CD14-positive monocyte (primary cell): ENCODE measurements at places on chromosomes 4 and X.

- DNase-seq, result no peak
Measured at GRCh38 chr4:53777244-53777984, 186.1 kb upstream of the LNX1 start.

DNA sequence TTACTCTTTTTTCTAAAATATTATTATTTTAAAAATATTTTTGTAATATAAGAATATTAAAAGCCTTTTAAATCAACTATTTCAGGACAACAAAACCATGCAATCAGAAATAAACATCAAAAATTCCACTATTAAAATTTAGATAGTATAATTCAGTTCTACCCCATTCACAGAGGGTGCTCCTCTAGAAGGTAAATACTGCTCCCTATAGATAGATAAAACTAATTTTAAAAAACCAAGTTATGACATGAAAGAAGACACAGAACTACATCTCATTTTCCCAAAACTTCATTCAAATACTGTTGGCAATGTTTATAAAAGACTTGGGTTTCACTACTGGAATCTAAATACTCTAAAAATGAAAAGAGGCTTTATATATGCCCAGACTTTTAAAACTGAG is 219.3 kb downstream of the SPOCK3 start:
- no peak for DNase-seq

DNA sequence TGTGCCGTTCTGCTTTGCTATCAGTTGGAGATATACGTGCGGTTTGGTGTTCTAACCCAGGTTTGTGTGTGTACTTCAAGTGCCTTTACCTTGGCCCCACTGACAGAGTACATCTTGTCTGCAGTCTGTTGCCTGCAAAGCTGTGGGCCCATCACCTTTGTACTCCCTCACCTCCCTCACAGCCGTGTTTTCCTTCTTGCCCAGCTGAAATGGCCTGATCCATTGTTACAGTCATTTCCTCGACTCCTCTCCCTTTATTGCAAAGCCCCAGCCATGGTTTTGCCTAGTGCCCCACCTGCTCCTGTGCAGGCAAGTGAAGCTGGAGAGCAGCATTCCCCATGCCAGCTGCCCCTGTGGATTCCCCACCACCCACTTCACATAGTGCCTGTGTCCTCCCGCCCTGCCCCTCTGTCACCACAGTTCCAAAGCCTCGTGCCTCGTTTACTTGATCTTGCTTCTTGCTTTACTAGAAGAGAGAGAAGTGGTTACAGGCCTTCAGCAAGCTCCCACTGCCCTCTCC is 55.2 kb upstream of the TLR2 start:
- DNase-seq, result no peak

GRCh38 chr4:137226900-137227299 is 305.4 kb downstream of the PCDH18 start:
- DNase-seq, result no peak

GRCh38 chr4:147284256-147284835 is 196.6 kb upstream of the EDNRA start:
- DNase-seq, result no peak

- no peak for DNase-seq
Measured at GRCh38 chr4:77931452-77932135, 69.0 kb downstream of the MRPL1 start.

GRCh38 chr4:573122-573892 is 2.8 kb downstream of the TMEM271 start:
- DNase-seq, result no peak

DNA sequence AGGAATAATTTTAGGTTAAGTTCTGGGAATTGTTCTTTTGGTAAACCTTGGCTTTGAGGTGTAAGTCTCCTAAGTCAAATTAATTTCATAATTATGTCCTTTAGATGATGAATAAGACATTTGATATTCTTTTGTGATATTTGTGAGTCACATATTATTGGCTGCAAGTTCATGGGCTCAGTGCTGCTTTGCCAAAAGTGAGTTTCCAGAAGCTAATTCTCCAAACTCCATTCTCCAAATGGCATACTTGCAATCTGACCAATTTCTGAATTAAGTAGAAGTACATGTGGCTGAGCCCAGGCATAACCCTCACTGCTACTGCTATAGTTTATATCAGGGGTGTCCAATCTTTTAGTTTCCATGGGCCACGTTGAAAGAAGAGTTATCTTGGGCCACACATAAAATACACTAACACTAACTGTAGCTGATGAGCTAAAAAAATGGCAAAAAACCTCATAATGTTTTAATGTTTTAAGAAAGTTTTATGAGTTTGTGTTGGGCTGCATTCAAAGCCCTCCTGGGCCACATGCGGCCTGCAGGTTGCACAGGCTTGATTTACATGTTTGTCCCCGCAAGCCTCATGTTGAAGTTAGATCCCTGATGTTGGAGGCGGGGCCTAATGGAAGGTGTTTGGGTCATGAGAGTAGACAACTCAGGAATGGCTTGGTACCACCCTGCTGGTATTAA is 196.1 kb downstream of the ZNF330 start:
- no peak for DNase-seq

DNA sequence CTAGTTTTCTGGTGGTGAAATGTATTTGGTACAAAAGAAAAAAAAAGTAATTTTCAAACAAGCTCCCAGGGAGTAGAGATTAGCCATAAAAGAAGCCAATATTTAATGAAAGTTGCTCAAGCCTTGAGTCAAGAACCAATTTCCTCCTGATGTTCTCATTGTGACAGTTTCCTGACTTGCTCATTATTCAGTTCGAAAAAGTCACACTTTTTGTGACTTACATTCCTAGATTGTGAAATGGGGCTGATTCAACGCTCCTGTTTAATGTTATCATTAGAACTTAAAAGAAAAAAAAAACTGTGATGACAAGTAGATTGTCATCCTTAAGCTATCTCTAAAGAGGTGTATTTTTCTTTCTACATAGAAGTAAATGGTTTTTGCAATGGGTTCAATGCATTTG is 122.6 kb upstream of the BMPR1B start:
- no peak for DNase-seq

- DNase-seq, result peak; percentile 28
Measured at GRCh38 chr4:37717576-37717975, 31.4 kb upstream of the RELL1 start.

DNA sequence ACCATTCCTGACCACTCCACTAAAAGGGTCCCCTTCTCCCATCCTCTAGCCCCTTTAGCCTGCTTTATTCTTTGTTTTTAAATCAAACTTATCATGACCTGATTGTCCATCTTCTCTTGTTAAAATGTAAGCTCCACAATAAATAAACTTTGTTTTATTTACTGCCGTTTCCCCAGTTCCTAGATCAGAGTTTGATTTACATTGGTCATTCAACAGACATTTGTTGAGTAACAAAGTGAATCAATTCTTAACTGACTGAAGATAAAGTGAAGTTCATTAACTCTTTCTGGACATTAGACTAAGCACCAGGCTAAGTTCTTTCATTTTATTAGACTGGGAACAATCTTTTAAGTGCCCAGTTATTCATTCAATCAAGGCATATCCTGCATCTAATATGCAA is 263.2 kb upstream of the FTHL17 start:
- no peak for DNase-seq

DNA sequence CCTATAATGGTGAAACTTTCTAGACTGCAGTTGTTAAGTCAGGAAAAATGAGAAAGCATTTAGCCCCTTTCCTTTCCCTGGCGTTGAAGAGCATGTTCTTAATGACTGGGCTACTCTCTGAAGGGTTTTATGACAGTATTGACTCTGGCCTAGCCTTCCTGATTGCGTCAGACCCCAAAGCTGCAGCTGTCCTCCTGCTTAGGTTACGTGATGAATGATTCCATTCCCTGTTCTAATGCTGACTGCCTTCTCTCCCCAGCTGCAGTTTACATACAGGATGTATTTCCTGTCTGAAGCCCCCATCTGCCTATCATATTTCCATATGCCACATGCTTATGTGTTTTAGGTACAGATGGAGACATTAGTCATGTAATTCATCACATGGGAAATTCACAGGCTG is 105.8 kb upstream of the EGFL6 start:
- no peak for DNase-seq

DNA sequence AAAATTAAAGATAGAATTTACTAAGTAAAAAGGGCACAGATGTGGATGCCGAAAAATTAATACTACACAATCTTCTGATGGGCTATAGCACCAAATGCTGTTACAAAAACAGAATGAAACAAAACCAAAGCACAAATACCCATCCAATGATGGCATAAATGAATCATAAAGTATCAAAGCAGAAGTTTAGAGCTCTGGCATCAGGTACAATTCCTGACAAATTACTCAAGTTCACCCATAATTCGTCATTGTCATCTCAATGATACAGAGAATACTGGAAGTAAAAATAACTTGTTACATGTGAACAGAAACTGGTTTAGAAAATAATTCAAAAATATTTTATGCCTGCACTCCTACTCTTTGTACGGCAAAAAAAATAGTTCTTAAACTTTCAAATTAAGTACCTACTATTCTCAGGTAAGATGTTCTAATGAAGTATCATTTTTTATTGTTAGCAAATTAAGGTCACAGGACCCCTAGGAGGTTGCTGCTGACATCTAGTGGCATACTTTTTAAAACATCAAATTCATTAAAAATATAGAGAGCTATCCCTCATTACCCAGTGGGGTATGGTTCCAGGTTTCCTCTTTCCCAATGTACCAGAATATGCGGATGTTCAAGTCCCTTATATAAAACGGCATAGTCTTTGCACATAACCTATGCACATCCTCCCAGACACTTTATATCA is 126.1 kb downstream of the INPP4B start:
- no peak for DNase-seq

- no peak for DNase-seq
Measured at GRCh38 chrX:72029483-72030411, 102.0 kb downstream of the RTL5 start.

- no peak for DNase-seq
Measured at GRCh38 chr4:103364083-103364482, 165.9 kb upstream of the CENPE start.

DNA sequence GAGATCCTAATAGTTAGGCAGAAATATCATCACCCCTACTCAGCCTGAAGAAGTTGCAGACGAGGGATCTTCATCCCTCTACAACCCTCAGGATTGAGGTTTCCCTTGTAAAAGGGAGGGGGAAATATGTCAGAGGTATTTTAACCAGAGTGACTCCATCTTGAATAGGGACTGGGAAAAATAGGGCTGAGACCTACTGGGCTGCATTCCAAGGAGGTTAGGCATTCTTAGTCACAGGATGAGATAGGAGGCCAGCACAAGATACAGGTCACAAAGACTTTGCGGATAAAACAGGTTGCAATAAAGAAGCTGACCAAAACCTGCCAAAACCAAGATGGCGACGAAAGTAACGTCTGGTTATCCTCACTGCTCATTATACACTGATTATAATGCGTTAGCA is 17.5 kb downstream of the IL13RA2 start:
- DNase-seq, result no peak

- DNase-seq, result no peak
Measured at GRCh38 chr4:131526686-131527085, 1622.4 kb upstream of the PCDH10 start.

- DNase-seq, result no peak
Measured at GRCh38 chrX:136666088-136666487, 18.1 kb downstream of the CD40LG start.

DNA sequence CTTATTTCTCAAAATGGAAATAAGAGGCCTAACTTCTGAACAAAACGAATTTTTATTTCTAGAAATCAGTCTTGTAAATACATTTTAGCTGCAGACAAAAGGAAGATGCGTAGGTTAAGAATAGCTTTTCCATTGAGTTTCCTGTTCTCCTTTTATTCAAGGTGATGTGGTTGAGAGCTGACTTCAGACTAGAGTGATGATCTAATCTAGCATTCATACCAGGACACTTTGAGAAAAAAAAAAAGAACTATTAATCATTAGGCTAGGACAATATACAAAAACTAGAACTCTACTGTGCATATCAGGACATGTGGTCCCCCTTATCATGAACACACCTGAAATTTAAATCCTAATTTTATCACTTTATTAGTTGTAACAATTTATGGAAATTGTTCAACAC is 884.5 kb upstream of the EPHA5 start:
- no peak for DNase-seq

GRCh38 chrX:295136-295535 is 14.0 kb downstream of the PLCXD1 start:
- DNase-seq, result no peak

- DNase-seq, result no peak
Measured at GRCh38 chr4:38711066-38711465, 47.1 kb downstream of the KLF3 start.

GRCh38 chr4:36854554-36854953 is 390.0 kb upstream of the NWD2 start:
- no peak for DNase-seq

DNA sequence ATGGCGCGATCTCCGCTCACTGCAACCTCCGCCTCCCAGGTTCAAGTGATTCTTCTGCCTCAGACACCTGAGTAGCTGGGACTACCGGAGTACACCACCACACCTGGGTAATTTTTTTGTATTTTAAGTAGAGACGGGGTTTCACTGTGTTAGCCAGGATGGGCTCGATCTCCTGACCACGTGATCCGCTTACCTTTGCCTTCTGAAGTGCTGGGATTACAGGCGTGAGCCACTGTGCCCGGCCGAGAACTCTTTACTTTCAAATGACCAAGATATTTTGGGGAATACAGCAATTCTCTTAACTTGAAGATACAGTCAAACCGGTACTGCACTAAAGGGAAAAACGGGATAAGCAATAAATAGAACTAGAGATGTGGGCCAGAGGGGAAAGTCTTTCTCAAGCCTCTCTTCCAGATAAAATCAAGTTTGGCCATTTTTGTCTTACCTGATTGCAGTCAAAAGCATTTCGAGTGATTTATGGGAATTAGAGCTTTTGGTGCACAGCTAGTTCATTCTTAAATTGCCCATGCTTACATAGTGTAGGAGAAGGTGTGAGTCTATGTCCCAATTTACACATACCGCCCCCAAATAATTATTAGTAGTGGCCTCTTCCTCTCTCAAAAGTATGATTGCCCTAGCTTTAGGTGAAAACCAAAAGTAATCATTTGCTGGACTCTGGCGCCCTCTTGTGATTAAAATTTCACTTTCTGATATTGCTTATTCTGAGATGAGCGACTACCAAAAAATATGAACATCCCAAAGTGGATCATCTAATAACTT is 53.2 kb upstream of the ABCG2 start:
- DNase-seq, result peak; percentile 34
